ENCODE measurements at places on chromosomes 4 and X.
A peak's percentile ranks its signal among the peaks of the same experiment; 100 is the strongest.

DNA sequence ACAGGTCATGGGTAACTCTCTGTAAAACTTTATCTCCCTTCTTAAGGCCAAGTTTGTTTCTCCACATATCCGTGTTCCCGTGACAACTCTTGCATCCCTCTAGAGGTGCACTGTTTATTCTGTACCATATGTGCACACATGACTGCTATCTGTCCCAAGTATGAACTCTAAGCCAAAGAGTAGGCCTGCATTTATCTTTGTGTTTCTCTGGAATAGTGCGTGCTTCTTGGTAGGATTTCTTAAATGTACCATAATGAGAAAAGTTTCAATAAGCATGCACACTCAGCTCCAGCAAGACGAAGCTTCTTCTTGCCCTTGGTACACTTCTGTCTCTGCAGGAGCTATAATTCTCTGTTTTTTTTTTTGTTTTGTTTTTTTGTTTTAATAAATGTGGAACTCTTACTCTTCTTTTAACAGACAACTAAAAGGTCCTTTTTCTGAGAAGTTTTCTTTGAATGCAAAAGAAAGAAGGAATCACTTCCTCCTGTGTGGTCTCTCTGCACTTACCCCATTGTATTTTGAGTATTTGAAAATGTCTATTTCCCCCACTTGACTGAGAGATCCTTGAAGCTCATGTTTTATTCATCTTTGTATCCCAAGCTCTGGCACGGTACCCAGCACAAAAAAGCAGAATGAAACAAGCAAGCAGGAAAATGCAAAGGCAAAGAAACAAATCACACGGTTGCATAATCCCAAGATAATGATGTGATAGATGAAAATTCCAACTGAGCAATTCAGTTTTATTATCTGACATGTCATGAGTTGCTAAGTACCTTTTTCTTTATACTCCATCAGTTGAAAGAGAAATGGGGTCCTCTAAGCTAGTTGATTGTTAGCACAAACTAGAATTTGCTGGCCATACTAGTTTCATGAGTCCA lies 521.9 kb upstream of the BOD1L1 start:
- no peak for DNase-seq

DNA sequence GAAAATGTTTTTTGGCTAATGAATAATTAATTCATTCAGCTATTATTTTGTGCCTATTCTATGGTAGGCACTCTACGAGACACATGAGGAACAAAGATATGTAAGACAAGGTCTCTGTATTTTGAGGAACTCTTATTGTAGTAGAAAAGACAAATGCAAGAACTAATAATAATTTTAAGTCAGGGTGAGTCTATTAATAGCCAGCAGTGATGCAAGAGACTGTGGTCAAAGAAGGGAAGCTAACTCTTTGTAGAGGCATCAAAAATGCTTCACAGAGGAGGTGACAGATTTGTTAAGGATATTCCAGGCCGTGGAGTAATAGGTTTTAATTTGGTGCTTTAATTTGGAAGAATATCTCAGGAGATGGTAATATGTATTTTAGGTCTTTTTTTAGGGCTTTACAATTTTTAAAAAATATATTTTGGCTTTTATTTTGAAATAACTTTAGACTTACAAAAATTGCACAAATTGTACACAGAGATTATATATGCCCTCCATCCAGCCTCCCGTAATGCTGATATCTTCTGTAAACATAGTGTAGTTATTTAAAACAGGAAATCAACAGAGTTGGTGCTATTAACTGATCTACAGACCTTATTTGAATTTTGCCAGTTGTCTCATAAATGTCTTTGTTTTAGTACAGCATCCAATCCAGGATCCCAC lies 48.1 kb downstream of the DCLK2 start:
- DNase-seq = no peak

DNA sequence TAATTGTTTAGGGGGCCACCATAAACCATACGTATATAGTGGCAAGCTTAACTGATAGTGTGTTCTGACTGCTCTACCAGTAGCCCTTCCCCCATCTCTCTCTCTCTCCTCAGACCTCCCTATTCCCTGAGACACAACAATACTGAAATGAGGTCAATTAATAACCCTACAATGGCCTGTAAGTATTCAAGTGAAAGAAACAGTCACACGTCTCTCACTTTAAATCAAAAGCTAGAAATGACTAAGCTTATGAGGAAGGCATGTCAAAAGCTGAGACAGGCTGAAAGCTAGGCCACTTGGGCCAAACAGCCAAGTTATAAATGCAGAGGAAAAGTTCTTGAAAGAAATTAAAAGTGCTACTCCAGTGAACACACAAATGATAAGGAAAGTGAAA lies 78.0 kb downstream of the PRDM5 start:
- no peak for DNase-seq

DNA sequence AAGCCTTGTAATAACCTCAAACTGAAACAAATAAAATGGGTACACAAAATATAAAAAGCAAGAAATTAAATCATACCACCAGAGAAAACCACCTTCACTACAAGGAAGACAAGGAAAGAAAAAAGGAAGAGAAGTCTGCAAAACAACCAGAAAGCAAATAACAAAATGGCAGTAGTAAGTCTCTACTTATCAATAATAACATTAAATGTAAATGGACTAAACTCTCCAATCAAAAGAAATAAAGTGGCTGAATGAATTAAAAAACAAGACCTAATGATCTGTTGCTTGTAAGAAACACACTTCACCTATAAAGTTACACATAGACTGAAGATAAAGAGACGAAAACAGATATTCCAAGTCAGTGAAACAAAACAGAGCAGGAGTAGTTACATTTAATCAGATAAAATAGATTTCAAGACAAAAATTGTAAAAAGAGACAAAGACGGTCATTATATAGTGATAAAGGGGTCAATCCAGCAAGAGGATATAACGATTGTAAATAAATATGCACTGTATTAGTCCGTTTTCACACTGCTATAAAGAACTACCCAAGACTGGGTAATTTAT lies 144.1 kb downstream of the MAB21L2 start:
- no peak for DNase-seq

DNA sequence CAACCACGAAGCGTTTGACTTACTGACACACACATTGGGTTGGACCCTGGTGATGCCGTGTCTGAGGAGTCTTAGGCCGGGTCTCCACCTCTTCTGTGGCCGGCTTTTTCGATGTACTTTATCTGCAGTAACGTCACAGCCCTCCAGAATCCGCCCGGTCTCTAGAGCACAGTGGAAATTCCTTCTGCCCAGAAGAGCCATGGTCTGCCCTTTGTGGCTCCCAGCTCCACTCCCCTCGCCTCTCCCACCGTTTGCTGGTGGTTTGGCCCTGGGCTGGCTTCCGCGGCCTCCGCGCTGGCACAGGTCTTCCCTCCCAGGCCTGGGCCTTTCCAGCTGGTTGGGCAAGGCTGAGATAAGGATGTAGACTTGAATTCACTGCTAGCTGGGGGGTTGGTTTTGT lies 4.3 kb downstream of the MAEA start:
- peak; percentile 84 for DNase-seq

- no peak for DNase-seq
Measured at GRCh38 chr4:6180841-6181631, 19.3 kb downstream of the JAKMIP1 start.

DNA sequence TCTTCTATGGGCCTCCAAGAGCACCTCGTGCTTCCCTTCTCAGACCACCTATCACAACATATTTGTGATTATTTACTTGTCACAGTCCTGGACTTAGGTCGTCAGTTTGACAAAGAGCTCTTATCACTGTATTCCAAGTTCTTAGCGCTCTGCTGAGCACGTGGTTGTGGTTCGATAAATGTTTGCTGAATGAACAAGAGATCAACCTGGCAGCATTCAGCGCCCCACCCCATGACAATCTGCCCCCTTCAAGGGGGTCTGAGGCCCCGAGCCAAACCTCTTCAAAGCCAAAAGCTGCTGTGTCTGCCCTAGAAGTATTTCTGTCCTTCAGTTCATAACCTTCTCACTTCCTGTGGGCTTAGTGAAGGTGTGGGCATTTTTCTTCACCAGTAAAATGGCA lies 15.0 kb downstream of the RPS4X start:
- DNase-seq = peak; percentile 65

GRCh38 chrX:13076176-13076961 lies 31.9 kb upstream of the FAM9C start:
- no peak for DNase-seq

DNA sequence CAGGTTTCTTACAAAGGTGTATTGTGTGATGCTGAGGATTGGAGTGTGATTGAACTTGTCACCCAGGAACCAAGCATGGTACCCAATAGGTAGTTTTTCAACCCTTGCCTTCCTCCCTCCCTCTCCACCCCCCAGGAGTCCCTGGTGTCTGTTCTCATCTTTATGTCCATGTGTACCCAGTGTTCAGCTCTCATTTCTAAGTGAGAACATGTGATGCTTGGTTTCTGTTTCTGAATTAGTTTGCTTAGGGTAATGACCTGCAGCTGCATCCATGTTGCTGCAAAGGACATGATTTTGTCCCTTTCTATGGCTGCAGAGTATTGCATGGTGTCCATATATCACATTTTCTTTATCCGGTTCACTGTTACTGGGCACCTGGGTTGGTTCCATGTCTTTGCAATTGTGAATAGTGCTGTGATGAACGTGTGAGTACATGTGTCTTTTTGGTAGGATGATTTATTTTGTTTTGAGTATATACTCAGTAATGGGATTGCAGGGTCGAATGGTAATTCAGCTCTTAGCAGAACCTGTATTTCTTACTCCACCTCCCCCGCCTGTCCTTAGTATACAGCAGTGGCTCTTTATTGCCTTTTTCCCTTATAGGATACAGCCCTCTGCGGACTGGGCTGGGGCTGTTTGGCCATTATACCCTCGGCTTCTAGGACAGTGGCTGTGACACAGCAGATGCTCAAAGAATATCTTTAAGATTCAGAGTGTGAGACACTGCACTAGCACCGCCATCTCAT lies 145.4 kb downstream of the PTTG2 start:
- DNase-seq = no peak

GRCh38 chrX:72368796-72369195 lies 63.1 kb upstream of the CITED1 start:
- DNase-seq = no peak

DNA sequence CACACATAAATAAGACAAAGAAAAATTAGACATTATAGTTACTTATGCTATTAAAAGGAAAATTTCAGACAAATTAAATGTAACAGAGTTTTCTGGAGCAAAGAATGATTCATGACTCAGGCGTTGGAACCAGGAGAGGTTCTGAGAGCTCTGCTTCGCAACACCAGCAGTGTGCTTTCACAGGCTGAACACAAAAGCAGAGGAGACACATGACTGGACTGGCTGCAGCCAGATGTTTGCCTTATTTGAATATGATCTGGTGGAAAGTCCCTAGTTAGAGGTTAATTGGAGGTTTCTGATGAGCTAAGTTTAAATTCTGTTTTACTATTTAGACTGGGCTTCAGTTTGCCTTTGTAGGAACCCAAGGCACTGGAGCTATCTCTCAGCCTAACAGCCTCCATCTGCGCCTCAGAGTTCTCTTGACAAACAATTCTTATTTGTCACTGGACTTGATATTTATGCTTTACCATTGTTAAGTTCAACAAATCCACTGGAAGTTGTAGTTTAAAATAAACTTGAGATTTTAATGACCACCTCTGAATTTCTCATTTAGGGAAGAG lies 16.2 kb downstream of the BOD1L1 start:
- DNase-seq = no peak

- no peak for DNase-seq
Measured at GRCh38 chrX:30327762-30328161, 18.6 kb upstream of the NR0B1 start.

GRCh38 chr4:38179690-38180377 lies 219.6 kb downstream of the PTTG2 start:
- peak; percentile 81 for DNase-seq

DNA sequence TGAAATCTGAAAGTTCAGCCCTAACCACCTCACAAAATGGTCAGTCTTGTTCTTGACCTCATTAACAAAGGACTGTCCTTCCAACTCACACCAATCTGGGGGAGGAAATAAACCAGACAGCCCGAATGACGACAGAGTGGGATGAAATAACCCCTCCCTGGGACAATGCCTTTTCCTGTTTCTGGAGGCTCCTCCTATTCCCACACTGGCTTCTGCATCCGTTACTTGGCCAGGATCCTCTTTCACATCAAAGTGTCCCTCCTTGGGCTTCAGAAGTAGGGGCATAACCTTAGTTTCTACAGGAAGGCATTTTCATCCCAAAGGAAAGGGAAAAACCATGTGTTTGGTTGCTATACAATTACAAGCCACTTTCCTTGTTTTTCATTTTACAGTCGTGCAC lies 59.8 kb upstream of the RPL34 start:
- no peak for DNase-seq

DNA sequence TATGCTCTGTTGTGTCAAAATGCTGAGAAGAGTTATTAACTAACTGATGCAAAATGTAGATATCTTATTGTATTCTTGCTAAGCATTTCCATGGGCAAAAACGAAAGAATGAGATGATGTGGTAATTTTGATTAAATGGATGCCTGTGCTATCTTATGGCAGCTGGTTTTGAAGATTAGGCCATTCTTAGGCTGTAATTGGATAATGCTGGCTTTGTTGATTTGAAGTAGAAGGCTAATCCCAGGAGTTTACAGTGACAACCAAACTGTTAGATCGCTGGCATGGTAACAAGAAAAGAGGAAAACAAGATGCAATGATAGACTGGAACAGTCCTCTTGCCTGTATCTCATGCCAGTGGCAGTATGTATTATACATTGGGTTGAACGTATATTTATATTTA lies 74.1 kb upstream of the WDR44 start:
- peak; percentile 73 for DNase-seq

GRCh38 chrX:136193771-136194170 lies 46.4 kb downstream of the FHL1 start:
- peak; percentile 14 for DNase-seq

DNA sequence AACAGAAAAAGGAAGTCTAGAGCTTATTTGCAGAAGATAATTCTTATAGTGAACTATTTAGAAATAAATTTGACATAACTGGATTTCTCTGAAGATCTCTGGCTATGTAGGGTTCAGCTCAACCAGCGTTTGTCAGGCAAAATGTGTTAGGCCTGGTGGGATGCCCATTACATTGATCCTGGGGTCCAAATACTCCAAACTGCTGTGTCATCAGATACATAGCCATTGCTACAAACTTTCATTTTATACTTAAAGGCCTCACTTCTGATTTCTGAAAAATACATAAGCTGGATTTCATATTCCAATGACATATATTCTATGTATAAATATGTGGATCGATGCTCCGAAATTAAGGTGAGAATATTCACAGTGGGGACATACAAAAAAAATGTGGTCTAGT lies 1958.9 kb upstream of the TENM3 start:
- DNase-seq = no peak

DNA sequence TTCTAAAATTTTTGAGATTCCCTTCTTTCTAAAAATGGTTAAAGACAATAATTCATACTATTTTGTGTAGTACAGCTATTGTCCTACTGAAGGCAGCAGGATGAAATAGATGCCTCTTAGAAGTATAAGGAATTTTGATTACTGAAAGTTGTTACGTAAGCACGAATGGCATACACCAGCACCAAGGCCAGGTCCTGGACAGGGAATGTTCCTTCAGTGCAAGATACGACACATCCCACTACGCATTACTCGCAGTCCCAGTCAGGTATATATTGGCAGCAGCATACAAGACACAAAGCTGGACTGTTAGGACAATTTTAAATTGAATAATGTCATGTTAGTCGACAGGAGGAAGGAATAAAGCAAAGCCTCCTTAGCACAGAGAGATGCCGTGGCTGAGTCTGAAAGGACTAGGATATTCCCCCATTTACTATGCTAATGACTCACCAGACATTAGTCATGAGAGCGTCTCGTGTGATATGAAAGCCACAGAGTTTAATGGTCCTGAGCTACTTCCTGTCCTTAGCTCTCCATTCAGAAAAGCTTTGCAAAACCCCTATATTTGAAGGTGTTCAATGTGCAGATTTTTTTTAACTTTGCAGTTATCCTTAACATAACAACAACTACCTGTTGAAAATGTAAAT lies 504.3 kb downstream of the FAM133A start:
- DNase-seq = no peak

- DNase-seq = no peak
Measured at GRCh38 chr4:159283696-159284095, 180.8 kb downstream of the RAPGEF2 start.

Measured in hematopoietic multipotent progenitor cell treated with erythropoietin and hydrocortisone succinate and interleukin-3 and kit ligand, for 8 days (in vitro differentiated cells).